Stimulated activated CD4-positive, alpha-beta T cell treated with anti-CD3 and anti-CD28 coated beads, Interleukin-15, amount 100 ng/mL, for 24 hours (primary cell): ENCODE measurements at places on chromosomes 2 and 18.

DNA sequence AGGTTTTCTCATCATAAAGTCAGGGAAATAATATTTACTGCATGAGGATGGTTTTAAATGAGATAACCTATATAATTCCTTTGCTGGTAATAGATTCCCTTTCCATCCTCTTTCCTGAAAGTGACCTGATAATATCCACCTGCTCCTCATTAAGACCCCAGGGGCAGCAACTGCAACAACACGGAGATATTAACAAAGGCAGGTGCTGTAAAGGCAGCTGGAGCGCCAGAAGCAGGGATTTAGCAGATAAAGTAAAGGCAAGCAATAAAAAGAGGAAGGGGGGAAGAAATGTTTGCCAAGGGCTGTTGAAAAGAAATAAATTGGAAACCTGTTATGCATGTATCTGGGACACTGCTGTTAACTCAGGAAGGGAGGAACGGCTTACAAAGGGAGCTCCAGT, 472.6 kb upstream of the KLHL29 start:
- DNase-seq, result no peak

GRCh38 chr2:136653861-136654260, 111.5 kb upstream of the THSD7B start:
- no peak for DNase-seq

DNA sequence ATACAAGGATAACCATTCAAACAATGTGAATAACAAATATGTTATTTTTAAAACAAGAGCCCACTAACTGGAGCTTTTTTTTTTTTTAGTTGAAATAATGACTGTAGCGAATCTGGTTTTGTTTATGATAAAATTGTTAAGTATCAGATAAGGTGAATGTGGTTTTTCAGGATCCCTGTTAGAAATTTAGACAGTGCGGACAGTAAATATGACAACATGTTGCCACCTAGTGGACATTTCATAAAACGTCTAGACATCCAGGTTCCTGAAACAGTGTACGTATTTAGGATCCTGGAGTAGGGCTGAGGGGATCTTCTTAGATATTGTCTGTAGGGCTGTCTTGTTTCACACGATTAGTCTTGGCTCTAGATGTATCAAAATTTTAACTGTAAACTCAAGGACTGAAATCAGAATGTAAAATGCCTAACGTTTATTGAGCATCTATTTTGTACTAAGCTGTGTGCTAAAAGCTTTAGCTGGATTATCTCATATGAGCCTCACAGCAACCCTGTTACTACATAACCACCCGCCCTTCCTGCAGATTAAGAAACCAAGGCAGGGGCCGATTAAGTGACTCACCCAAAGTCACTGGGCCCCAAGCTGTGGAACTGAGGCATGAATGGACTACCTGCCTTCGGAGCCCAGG, 23.9 kb upstream of the CCDC68 start:
- DNase-seq, result no peak

- no peak for DNase-seq
Observed at GRCh38 chr2:53216805-53217204, 550.8 kb upstream of the CHAC2 start.

DNA sequence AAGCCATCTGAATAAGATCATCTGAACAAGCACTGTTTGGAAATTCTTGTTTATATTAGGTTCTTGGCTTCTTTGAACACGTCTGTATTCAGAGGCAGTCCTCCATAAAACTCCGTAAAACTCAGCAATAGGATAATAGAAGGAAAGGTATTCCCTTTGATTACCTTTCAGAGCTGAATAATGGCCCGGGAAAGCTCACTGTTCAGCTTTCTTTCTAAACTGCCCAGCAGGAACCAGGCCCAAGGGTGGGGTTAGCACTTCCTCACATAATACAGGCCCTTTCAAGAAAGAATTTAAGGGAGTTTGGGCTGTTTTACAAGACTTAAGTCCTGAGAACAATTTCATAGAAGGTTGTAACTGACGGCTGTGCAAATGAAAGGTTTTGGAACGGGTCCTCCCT, 72.2 kb upstream of the PHLPP1 start:
- no peak for DNase-seq

DNA sequence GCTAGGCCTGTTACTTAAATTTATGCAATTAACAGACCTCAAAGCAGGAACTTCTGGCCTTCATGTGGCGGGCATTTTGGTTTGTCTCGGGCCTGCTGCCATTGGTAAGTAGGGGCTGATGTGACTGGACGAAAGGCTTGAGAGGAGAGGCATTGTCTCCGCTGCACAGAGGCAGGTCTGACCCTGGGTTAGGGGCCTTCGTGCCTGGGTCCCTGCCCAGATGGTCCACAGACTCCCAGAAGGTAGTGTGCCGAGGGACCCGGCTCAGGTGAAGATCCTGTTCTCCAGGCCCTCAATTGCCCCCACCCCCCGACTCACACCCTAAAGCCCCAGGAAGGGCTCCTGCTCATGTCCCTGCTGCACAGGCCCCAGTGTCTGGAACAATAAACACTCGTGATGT, 764.9 kb downstream of the TMEM182 start:
- DNase-seq, result no peak

DNA sequence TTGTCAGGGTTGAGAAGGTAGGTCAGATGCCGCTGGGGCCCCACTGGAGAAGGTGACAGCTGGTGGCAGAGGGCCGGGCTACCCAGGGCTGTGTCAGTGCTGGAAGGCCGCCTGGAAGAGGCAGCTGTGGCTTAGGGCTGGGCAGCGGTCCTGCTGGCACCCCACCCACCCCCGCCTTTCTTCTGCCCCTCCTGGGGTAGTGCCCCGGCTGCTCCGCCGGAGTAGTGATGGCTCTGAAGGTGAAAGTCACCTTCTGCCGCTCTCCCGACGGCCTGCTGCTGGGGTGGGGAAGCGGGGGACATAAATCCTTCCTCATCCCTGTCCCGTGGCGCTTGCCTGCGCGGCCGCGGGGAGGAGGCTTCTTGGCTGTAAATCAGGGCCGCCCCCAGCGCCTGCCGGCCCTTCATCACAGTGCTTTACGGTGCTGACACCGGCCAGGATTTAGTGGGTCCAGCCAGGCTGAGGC, 332.2 kb downstream of the DYSF start:
- no peak for DNase-seq

DNA sequence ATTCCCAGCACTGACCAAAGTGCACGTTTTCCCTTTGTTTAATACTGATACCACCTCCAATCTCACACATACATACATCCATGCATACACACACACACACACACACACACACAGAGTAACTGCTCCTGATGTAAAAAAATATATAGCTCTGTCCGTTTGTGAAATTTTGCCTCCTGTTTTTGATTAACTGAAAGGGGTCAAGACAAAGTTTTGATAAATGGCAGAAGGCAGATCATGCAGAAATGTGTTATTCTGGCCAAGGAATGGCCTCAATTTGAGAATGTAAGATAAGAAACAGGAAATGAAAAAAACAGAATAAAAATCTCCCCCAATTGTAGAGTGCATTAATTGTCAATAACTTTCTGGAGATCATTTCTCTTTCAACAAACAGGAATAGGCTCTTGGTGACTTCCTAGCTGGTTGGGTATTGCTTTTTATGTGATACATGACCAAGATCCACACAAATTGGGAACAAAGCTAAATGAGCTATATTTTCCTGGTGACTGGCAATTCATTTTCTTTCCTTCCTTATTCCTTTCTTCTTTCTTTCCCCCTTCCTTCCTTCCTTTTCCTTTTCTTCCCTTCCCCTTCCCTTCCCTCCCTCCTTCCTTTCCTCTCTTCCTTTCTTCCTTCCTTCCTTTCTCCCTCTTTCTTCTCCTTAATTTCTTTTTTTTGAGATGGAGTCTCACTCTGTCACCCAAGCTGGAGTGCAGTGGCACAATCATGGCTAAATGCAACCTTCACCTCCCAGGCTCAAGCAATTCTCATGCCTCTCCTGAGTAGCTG, 88.9 kb upstream of the PMAIP1 start:
- DNase-seq, result no peak

DNA sequence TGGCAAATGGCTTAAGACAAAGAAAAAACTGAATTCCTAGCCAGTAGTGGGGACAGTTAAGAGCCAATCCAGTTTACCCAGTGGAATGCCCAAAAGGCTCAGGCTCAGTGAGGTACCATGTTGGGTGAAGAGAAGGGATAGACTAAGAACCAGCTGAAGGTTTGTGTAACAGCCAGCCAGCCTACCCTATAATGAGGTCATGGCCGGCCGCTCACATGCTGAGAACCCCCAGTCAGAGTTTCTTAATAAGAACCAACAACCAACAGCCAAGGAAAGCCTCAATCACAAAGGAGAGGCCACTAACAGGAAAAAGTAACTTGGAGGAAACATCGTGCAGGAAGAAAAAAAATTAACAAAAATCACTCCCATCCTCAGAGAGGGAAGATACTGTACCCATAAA, 25.4 kb upstream of the DUSP2 start:
- no peak for DNase-seq

DNA sequence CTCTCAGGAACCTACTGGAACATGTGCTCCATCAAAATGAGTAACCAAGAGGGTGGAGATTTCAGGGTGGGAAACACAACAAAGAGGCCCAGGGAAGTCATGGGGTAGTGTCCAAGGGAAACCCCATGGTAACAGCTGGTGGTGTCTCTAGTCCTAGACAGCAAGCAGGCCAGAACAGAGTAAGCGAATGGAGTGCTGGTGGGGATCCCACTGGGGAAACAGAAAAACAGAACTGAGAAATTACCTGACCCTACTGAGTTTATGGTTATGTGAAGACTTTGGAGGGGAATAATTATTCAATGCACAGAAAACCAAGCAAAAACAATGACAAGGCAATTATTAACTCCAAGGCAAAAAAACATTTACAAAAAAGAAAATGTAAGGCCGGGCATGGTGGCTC, 16.9 kb downstream of the ERCC3 start:
- no peak for DNase-seq

- no peak for DNase-seq
Observed at GRCh38 chr2:233406865-233407264, 52.6 kb downstream of the DGKD start.

- peak; percentile 15 for DNase-seq
Observed at GRCh38 chr2:7190587-7191324, 273.5 kb downstream of the RNF144A start.

- DNase-seq, result no peak
Observed at GRCh38 chr2:71261534-71261933, 34.6 kb upstream of the PAIP2B start.

- no peak for DNase-seq
Observed at GRCh38 chr2:237934186-237934585, 32.6 kb upstream of the UBE2F start.

- no peak for DNase-seq
Observed at GRCh38 chr2:32562906-32563305, 64.9 kb upstream of the TTC27 start.

DNA sequence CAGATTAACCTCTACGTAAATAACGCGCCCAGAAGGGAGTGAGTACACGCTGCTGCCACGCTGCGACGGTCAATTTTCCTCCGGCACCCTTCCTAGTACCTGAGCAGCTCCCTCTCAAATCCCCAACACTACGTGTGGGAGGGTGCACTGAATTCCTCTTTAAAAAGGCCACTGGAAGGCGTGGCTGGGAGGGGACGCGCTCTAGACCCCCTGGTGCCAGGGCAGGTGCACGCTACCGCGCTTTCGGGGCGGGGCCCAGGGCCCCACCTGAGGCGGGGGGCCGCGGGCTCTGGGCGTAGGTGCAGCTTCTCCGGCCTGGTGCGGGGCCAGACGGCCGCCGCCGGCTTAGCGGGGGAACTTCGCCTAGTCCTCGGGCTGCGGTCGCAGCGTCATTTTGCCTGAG, 668 bp upstream of the ANKRD12 start:
- DNase-seq, result no peak

DNA sequence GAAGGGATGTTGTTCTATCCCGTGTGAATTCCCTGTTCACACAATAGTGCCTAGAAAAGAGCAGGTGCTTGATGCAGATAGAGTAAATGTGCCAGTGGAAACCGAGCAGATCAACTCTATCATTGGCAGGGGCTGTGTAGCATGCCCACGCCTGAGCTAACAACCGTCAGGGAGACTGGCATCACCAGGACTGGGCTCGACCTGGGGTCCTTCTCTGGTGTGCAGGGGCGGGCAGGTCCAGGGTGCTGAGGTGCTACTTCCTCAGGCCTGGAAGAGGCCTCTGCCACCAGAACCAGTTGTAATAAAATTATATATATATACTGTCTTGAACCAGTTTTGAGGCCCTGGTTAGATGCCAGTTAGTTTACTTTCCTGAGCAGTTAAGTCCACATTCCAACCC, 11.8 kb upstream of the MAL start:
- no peak for DNase-seq

DNA sequence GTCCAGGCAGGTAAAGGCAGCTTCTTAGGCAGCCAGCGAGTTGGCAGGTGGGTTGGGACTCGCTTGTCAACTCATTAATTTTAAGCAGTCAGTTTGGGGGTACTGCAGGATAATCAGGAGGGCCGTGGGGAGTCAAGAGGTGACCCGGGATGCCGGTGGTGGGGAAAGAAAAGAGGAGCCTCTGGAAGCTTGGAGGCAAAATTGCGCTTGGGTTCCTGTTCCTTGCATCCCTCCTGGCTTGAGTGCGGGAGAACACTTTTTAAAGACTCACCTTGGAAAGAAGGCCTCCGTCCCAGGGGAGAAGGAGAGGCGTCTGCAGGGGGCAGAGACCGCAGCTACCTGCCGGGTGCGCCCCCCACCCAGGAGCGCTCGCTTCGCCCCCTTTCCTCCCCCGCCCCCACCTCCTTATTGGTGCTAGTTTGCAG, at the start of gene KCNJ3:
KCNJ3 (plus strand) TSS at position 400 of the 425 bp plus-strand sequence. CDS start 81 bp downstream, outside the sequence.
- DNase-seq, result no peak

GRCh38 chr2:109266998-109267854, 138.2 kb downstream of the SH3RF3 start:
- no peak for DNase-seq

GRCh38 chr2:127632592-127633489, 13.1 kb upstream of the GPR17 start:
- DNase-seq, result no peak

- DNase-seq, result peak; percentile 86
Observed at GRCh38 chr2:189674374-189675112, at the start of gene ANKAR. Gene ANKAR, plus strand, starts transcription at chr2:189674670. Its CDS starts 1,821 bp downstream, at chr2:189676491.

- DNase-seq, result peak; percentile 78
Observed at GRCh38 chr2:37585982-37586621, 85.3 kb downstream of the CDC42EP3 start.

DNA sequence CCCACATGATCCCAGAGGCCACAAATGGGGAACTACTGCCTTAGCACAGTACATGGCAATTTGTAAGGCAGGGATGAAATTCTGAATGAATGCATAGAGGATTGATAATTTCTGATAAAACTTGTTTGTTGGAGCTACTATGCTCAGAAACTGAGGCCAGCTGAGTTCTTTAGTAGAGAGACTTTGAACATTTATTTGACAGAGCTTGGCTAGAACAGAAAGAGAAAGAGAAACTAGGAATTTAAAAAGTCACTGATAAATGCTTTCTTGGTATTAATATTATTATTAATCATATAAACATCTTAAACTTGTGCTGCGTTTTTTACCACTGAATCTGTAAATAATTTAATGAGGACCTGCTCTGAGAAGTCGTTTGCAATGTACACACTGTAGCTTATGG, 923.7 kb upstream of the CNTNAP5 start:
- no peak for DNase-seq

GRCh38 chr18:55343396-55344073, 244.5 kb downstream of the TCF4 start:
- DNase-seq, result no peak

DNA sequence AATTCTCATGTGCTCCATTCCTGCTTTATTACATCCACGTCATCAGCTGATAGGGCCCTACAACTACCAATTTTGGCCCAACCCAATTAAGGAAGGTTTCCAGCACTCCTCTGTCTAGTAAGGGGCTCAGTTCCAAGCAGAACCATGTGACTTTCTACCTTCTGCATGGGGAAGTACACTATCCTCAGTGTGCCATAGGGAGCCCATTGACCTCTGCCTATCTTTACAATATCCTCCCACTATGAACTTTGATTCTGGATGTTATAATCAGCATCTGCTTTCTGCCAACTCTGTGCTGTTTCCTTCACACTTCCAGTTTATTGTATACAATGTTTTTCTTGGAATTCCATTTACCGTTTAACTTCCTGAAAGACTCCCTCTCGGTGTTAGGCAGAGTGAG, 53.9 kb upstream of the GCFC2 start:
- no peak for DNase-seq
